ENCODE measurements at places on chromosomes 5 and 9. TPM values are rescaled to one million over a fixed set of nuclear protein-coding genes. Genes with fewer than 3 reads are reported as not detected.

The OR1Q1 gene
- not detected for total RNA-seq

The DOCK8 gene
- 3.0 TPM for total RNA-seq

- no peaks in the 10 kb centered on the region for H3K36me3 ChIP-seq
- DNase-seq = no peak
- H3K27me3 ChIP-seq = no peaks in the 10 kb centered on the region
Observed at GRCh38 chr9:101795147-101795546, 56.7 kb upstream of the GRIN3A start.

- no peaks in the 10 kb centered on the region for H3K27me3 ChIP-seq
- H3K4me3 ChIP-seq = no peak overlapping the region
- H3K27ac ChIP-seq = no peak overlapping the region
- no peak for DNase-seq
- no peaks in the 10 kb centered on the region for H3K36me3 ChIP-seq
Observed at GRCh38 chr9:1535051-1535450, 480.1 kb upstream of the SMARCA2 start.

GRCh38 chr9:77215874-77216273 is 38.5 kb downstream of the VPS13A start:
- no peak overlapping the region for H3K27ac ChIP-seq
- no peaks in the 10 kb centered on the region for H3K4me1 ChIP-seq
- H3K27me3 ChIP-seq = no peaks in the 10 kb centered on the region
- no peak for DNase-seq
- H3K4me3 ChIP-seq = no peak overlapping the region

DNA sequence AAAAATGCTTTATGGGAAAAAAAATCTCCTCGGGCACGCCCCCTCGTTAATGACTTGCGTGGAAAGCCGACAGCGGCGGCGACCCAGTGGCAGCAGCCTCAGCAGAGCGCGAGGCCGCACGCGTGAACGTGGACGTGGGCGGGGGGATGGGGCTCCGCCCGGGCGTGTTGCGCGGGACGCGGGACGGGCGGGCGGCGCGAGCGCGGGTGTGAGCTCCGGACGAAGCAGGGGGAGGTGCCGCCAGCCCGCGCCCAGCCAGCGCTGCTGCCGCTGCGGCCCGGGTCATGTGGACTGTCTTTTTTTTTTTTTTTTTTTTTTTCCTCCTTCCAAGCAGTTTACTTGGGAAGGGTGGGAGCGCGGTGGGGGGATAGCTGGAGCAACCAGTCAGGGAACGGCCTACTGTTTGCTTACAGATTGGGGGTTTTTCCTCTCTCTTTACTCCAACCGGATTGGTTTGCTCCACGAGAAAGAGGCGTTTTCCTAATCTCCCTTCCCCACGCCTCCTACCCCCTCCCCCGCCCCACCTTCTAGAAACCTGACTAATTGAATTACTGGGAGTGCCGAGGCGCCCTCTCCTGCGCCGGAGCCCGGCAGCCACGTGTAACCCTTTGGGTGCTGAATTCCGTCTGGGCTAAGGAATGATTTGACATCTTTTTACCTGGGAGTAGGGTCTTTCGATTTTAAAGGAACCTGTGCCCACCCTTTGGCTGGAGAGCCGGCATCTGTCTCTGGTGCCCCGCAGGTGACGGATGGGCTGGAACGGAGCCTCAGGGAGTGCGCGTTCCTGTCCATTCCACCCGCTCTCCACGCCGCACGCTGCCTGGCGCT is 1.7 kb upstream of the EFNA5 start:
- peak overlapping the region; percentile 46 for H3K4me3 ChIP-seq
- H3K4me1 ChIP-seq = no peaks in the 10 kb centered on the region
- peak; percentile 61 for DNase-seq
- no peaks in the 10 kb centered on the region for H3K27me3 ChIP-seq
- no peak overlapping the region for H3K27ac ChIP-seq

DNA sequence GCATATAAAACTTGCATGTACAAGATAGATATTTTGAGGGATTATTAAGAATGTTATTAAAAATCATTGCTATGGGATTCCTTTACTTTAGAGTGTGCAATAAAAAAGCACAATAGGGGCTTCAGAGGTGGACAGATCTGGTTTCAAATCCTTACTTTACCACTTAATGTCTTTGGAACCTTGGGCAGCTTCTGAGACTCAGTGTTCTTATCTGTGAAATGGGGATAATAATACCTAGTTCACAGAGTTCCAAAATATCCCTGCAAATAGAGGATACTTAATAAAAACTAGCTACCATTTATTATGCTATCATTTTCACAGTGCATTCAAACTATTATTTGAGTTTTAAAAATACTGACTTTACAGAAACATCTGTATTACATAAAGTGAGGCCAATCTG is 23.3 kb upstream of the PANK3 start:
- no peak overlapping the region for H3K27ac ChIP-seq
- no peaks in the 10 kb centered on the region for H3K4me1 ChIP-seq
- H3K4me3 ChIP-seq = no peak overlapping the region

- H3K4me3 ChIP-seq = no peak overlapping the region
- H3K27ac ChIP-seq = no peak overlapping the region
- no peaks in the 10 kb centered on the region for H3K36me3 ChIP-seq
- H3K27me3 ChIP-seq = no peaks in the 10 kb centered on the region
- no peak for DNase-seq
- no peaks in the 10 kb centered on the region for H3K4me1 ChIP-seq
Observed at GRCh38 chr5:170939178-170939577, 77.4 kb downstream of the RANBP17 start.

DNA sequence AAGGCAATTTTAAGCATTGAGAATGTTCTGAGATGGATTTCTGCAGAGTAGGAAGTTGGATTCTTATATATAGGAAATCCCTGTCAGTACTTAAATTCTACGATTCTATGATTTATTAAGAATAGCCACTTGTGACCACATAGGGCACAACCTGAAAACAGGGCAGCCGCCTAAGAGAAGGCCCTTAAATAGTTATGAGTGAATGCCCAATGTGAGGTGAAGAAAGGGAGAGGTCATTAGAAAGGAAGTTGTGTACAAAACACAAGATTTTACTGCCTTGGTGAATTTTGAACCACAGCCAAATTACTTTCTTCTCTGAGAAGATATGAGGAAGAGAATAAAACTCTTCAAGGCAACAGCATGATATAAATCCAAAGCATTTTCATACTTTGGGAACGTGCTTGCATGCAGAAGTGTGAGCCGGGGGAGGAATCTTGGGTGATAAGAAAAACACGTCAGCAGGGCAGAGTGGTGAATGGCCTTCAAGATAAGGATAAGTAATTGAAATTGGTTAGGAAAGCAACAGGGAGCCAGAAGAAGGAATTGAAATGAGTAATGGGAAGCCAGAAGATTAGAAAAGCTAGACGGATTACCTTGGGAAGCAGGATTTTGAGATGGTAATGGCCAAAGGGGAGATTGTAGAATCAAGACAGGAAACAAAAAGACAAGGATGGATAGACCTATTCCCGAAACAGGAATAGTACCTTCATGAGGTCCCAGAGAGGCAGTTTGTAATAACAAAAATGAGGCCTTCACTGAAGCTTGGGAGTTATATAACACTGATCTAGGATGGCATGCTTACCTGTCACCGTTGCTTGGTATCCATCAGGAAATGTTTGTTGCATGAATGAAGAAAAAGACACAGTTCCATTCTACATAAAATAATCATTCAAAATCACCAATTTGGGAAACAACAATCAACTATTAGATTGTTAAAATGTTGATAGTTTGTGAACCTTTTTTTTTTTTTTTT is 244.3 kb downstream of the PDE4D start:
- no peaks in the 10 kb centered on the region for H3K27me3 ChIP-seq
- H3K4me3 ChIP-seq = no peak overlapping the region
- DNase-seq = no peak
- no peaks in the 10 kb centered on the region for H3K36me3 ChIP-seq
- H3K4me1 ChIP-seq = peaks cover 2% of the 10 kb centered on the region
- no peak overlapping the region for H3K27ac ChIP-seq

GRCh38 chr9:124183772-124184171 is 74.0 kb upstream of the NEK6 start:
- H3K4me1 ChIP-seq = no peaks in the 10 kb centered on the region
- no peaks in the 10 kb centered on the region for H3K27me3 ChIP-seq
- H3K27ac ChIP-seq = no peak overlapping the region
- no peaks in the 10 kb centered on the region for H3K36me3 ChIP-seq
- no peak overlapping the region for H3K4me3 ChIP-seq

GRCh38 chr5:2254406-2254805 is 371.7 kb upstream of the IRX4 start:
- no peaks in the 10 kb centered on the region for H3K27me3 ChIP-seq
- no peaks in the 10 kb centered on the region for H3K4me1 ChIP-seq
- H3K4me3 ChIP-seq = no peak overlapping the region

DNA sequence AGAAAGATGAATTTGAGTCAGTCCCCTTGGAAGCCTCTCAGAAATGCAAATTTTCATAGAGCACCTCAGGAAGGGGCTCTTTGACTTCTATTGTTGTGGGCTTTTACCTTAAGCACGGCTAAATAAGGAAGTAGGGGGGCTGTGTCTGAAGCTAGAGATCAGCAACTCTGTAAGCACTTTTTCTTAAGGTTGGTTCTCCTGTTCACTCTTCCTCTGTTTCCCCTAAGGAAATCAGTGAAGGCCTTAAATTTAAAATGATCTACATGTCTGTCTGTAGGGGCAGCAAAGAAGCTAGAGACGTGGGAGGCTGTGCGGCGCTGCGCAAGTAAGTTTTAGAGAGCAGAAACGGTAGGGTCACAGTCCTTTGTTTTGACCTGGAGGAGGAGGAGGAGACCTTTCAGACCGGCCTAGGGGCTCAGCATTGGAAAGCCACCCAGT is 1.2 kb upstream of the CDC14B start:
- no peak overlapping the region for H3K27ac ChIP-seq
- no peaks in the 10 kb centered on the region for H3K36me3 ChIP-seq
- no peak for DNase-seq
- no peaks in the 10 kb centered on the region for H3K27me3 ChIP-seq
- no peak overlapping the region for H3K4me3 ChIP-seq
